ENCODE measurements at places on chromosomes 12 and 14. TPM values are rescaled to one million over a fixed set of nuclear protein-coding genes. Genes with fewer than 3 reads are reported as not detected.

Gene SYCP3
- not detected for total RNA-seq

Gene BIN2
- total RNA-seq = 2.4 TPM

DNA sequence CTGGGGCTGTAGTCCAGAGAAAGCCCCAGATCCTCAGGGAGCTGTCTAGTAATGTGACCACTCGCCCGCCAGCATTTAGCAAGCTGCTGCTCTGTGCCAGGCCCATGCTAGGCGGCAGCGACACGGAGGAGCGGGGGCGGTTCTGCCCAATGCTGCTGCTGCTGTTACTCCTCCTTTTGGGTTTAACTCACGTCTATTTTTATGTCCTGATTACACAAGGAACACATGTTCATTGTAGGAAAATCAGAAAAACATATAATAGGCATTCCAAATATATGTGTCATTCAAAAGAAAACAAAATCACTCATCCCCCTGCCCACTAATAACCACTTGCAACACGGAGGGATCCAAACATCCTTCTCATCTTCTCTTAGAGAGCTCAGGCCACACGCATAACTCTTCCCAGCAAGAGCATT is 30.4 kb downstream of the CCDC92 start:
- DNase-seq = peak; percentile 68

- no peak for DNase-seq
Observed at GRCh38 chr14:29821661-29822429, 105.8 kb downstream of the PRKD1 start.
